ENCODE measurements at places on chromosomes 7 and 10.

DNA sequence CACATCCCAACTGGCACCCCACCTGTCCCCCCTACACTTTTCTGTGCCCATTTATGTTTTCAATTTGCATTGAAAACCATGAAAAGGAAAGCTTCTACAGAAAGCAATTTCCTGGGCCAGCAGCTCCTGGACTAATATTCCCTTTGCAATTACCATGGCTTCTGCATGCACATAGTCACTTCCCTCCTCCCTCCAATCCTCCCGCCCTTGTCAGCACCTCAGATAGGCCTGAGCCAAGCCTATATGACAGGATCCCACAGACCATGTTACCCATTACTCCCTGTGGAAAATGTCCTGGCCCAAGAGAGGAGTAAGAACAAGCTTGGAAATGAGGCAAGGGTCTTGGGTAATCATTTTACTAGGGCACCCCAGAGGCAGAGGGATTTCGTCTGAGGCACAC, 38.1 kb downstream of the FBXW4 start:
- DNase-seq: no peak

DNA sequence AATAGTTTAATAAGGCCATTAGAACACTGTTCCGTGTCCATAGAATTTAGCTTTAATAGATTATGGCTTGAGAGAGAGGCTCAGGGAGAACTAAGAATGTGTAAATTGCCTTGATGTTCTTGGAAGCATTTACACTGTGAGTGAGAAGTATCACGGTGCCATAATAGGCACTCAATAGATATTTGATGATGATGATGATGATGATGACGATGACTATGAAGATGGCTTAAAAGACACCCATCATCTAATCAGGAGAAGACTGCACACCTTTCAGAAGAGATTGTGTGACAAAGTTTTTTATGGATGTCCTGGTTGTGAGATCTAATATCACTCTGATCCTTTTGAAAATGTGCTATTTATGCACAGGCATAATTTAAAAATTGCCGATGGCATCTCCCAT, 264.2 kb downstream of the GLI3 start:
- no peak for DNase-seq

GRCh38 chr7:20064181-20064970, 152.8 kb downstream of the MACC1 start:
- no peak for DNase-seq

- no peak for DNase-seq
Observed at GRCh38 chr7:148953676-148954075, 69.6 kb upstream of the EZH2 start.

- DNase-seq: no peak
Observed at GRCh38 chr10:106268000-106268399, 896.5 kb downstream of the SORCS1 start.

DNA sequence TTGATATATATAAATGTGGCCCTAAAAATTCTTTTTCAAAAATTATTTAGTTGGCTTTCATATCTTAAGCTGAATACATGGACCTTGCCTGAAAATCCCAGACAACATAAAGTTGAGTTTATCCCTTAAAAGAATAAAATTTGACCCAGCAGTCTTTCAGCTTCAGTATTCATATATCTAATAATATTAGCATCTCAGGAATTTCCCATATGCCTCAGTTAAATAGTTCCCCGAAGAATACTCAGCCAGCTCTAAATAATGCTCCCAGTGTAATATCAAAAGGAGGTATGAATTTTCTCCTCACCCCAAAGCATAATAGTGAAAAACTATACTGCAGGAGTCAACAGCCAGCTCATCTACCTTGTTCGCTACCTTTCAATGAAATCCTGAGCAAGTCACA, 145.9 kb downstream of the CTNNA3 start:
- no peak for DNase-seq

GRCh38 chr7:47239931-47240421, 341.9 kb downstream of the TNS3 start:
- peak; percentile 47 for DNase-seq

DNA sequence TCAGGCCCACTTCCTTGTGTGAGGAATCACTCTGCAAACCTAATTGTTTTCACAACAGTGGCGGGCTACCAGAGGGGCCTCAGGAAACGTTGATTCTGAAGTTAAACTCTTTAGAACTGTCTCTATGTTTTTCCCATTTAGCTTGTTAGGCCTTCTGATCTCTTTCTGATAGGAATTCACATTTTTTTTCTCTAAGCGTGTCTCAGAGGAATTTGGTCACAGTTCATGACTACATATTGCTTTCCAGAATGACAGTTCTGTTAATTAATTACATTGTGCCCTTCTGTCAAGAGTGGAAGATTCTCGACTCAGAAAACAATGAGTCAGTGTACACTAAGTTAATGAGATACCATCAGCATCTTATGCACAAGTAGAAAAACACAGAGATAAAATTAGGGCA, 469.2 kb upstream of the C7orf33 start:
- no peak for DNase-seq

DNA sequence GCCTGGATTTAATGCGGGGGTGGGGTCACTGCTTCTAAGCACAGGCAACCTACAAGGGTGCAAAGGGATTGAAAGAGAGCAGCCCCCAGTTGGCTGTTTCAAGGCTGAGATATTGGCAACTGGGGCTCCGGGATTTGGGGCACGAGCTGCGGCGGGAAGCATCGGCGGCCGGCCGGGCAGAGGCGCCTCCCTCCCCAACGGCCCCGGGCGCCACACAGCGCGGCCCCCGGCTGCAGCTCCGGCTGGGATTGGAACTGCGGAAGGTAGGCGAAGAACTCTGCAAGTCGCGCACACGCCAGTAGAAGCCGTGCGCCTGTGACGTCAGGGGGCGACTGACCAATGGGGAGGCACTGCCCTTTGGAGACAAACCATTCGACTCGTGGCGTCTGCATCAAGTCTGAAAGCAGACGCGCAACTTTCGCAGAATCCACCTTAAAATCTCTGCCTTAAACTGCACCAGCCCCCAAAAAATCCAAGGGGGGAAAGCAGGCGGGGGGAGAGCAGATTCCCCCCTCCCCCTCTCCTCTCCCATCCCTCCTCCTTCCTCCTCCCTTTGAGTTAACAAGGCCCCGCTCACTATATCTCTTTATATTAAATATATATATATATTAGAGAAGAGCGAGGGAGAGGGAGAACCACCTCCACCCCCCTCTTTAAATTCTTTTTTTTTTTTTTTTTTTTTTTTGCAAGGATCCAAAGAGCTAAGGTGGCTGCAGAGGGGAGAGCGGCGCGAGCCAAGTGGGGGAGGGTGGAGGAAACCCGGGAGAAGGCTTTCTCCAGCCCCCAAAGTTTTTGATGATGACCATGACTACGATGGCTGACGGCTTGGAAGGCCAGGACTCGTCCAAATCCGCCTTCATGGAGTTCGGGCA, at the start of gene DLX6:
Gene DLX6 (plus strand): TSS at position 371 of the 872 bp plus-strand sequence. CDS start 425 bp downstream, at position 796.
- peak; percentile 85 for DNase-seq

GRCh38 chr10:22503315-22504088, 158.2 kb downstream of the SPAG6 start:
- DNase-seq: no peak

GRCh38 chr10:122127943-122128342, 139.0 kb downstream of the TACC2 start:
- peak; percentile 67 for DNase-seq

DNA sequence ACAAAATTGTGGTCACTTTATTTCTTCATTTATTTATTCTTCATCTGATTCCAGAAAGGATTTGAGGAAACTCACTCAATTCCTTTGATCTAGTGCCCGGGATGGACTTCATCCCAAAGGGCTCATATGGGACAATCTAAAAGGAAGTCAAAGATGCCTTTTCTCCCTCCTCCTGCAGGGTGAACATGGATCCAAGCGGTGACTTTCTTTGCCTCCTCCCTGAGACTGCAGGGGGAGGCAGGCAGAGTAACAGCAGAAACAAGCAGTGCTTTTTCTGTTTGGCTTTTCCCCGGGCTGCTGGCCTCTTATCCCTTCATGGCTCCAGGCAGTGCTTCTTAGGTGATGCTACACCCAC, 10.0 kb upstream of the DNMBP start:
- peak; percentile 59 for DNase-seq

GRCh38 chr10:47402641-47403301, 18.7 kb upstream of the ZNF488 start:
- peak; percentile 72 for DNase-seq

DNA sequence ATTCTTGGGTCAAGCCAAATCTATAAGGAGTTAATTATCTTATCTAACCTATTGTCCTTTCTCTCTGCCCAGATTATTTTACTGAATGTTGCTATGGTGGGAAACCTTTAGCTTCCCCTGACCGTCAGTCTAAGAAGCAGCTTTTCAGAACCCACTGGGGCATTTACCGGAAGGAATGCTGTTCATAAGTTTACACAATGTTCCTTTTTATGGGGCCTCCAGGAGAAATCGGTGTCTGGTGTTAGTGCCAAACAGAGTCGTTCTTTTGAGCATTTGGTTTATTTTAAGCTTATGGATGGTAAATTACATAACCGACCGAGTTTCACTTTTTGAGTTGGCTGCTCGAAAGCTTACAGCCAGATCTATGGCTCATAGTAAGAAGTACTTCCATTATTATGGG, 111.9 kb downstream of the CACNB2 start:
- DNase-seq: no peak
